ENCODE measurements at places on chromosomes 2 and 18. TPM values are rescaled to one million over a fixed set of nuclear protein-coding genes. Genes with fewer than 3 reads are reported as not detected.

Gene ABCG5
- not detected for total RNA-seq

Gene IL36B
- not detected for total RNA-seq

Gene ALKAL2
- total RNA-seq: 2.0 TPM

Gene SMAD2
- 45.2 TPM for total RNA-seq

Gene CCDC150
- total RNA-seq: 4.5 TPM

Data from frontal cortex (tissue), 4 donors.